ENCODE measurements at places on chromosomes 4 and X.

DNA sequence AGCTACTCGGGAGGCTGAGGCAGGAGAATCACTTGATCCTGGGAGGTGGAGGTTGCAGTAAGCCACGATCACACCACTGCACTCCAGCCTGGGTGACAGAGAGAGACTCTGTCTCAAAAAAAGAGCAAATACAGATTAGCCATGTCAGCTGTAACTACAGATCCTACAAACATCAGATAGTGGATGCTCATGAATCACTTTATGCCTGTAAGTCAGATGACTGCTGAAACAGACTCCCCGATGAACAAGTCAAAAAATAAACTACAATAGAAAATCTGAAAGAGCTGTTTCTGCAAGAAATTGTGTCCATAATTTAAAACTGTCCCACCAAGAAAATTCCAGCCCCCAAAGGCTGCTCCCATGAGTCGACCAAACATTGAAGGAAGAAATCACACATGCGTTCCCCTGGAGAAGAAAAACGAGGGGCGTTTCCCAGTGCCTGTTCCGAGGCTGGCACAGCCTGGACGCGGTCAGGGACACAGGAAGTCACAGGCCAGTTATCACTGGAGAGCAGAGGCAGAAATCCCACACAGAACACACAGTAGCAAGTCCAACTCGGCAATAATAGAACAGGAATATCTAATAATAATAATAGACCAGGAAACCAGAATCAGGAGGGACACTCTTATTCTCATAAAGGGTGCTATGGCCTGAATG, 30.0 kb upstream of the GTPBP6 start:
- no peaks in the 10 kb centered on the region for H3K36me3 ChIP-seq
- no peak overlapping the region for H3K4me3 ChIP-seq
- no peaks in the 10 kb centered on the region for H3K27me3 ChIP-seq
- H3K4me1 ChIP-seq, result no peaks in the 10 kb centered on the region
- H3K27ac ChIP-seq, result no peak overlapping the region

GRCh38 chr4:8461086-8461485, 20.5 kb downstream of the TRMT44 start:
- H3K36me3 ChIP-seq, result no peaks in the 10 kb centered on the region
- H3K27me3 ChIP-seq, result no peaks in the 10 kb centered on the region
- DNase-seq, result no peak
- no peak overlapping the region for H3K4me3 ChIP-seq
- H3K4me1 ChIP-seq, result peaks cover 2% of the 10 kb centered on the region

DNA sequence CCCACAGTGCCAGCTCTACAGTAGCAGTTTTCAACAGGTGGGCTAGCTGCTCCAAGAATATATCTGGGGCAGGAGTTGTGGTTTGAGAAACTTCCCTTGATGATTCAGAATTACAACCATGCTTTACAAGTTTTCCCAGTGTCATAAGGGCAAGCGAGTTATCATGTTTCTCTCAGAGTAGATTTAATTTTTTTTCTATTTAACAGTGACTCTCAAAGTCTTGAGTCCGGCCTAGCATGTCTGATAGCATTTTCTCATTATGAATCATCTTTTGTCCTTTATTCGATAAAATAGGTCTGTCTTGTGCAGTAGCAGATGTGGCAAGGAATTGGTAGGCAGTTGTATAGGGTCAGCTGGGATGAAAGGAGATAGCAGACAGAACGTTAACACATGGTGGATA, 62.2 kb upstream of the SPANXD start:
- H3K27ac ChIP-seq, result no peak overlapping the region
- H3K36me3 ChIP-seq, result no peaks in the 10 kb centered on the region
- H3K4me3 ChIP-seq, result no peak overlapping the region
- H3K4me1 ChIP-seq, result no peaks in the 10 kb centered on the region
- DNase-seq, result no peak

DNA sequence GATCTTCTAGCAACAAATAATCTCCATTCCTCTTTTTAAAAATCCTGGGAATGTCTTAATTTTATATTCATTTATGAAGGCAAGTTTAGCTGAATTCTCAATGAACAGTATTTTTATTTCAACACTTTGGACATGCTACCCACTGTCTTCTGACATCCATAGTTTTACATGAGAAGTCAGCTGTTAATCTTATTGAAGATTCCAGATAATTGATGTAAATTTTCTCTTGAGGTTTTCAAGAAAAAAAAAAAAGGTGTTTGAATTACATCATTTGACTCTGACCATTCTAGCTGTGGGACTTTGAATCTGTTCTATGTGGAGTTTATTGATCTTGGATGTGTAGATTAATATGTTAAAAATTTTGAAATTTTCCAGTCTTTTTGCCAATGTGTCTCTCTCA, 28.0 kb downstream of the PDHA2 start:
- no peak overlapping the region for H3K27ac ChIP-seq
- no peaks in the 10 kb centered on the region for H3K27me3 ChIP-seq
- H3K4me1 ChIP-seq, result no peaks in the 10 kb centered on the region
- DNase-seq, result no peak

DNA sequence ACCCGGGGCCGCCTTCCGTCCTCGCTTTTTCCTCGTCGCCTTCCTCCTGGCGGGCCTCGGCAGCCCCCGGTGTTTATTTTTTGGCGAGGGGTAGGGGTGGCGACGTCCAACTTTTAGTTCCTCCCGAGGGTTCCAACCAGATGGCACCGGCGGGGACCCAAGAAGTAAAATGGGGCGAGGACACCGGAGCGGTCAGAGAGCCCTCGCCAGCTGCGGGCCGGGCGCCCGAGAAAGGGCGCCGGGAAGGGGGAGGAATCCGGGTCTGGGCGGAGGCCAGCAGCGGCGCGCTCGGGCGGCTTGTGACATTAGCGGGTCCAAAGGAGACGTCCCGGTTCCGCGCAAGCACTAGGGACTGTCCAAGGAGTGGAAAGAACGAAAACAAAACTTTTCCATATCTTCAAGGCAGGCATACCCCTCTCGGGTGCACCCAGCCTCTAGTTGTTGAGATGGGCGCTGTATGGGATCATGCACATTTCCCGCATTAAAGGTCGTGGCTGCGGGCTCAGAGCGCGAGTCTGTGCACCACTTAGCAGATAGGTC, 691 bp upstream of the USP46 start:
- peak overlapping the region; percentile 92 for H3K27ac ChIP-seq
- no peaks in the 10 kb centered on the region for H3K27me3 ChIP-seq
- H3K4me1 ChIP-seq, result peaks cover 11% of the 10 kb centered on the region
- peak; percentile 79 for DNase-seq
- peak overlapping the region; percentile 83 for H3K4me3 ChIP-seq
- H3K36me3 ChIP-seq, result no peaks in the 10 kb centered on the region

GRCh38 chr4:27087306-27088045, 226.8 kb downstream of the STIM2 start:
- no peak for DNase-seq
- H3K36me3 ChIP-seq, result no peaks in the 10 kb centered on the region
- H3K27ac ChIP-seq, result no peak overlapping the region
- no peak overlapping the region for H3K4me3 ChIP-seq

DNA sequence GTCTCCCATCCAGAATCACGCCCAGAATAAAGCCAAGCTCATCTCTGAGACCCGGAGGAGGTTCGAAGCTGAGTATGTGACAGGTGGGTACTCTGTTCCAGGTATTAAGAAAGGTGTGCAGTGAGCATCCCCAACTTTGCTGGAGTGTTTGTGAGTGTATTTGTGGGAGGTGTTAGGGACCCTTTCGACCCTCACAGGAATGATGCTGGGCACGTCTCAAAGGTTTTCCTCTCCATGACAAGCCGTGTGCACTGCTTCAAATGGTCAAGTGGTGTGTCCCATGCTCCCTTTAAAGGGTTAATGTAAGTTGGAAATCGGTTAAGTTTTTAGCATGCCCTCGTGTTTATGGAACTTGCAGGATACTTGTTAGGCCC, 442 bp downstream of the MOSPD2 start:
- H3K27ac ChIP-seq, result no peak overlapping the region
- DNase-seq, result peak; percentile 9
- H3K4me1 ChIP-seq, result peaks cover 1% of the 10 kb centered on the region
- no peaks in the 10 kb centered on the region for H3K27me3 ChIP-seq
- peak overlapping the region; percentile 63 for H3K4me3 ChIP-seq

DNA sequence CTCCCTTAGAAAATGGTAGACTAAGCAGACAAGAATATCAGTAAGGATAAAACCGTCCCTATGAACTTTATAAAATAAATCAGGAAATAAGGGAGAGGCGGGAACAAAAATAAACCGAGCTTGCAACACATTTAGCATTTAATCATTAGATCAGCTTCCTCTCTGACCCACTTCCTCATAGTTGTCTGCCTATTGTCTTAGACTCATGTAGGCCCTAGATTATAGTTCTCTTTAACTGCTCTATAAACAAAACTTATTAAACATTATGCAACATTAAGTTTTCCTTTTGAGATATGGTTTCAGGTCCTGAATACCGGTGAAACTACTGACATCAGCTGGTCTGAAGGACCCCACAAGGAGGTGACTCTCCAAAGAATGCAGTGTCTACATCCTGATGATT, 15.8 kb upstream of the SRD5A3 start:
- H3K27ac ChIP-seq, result no peak overlapping the region
- no peaks in the 10 kb centered on the region for H3K4me1 ChIP-seq
- no peak for DNase-seq
- no peak overlapping the region for H3K4me3 ChIP-seq

All from ovary (tissue), 10 donors.